Type B pancreatic cell (in vitro differentiated cells): ENCODE measurements at places on chromosomes 4 and X. TPM values are rescaled to one million over a fixed set of nuclear protein-coding genes. Genes with fewer than 3 reads are reported as not detected.
A peak's percentile ranks its signal among the peaks of the same experiment; 100 is the strongest.

The PIM2 gene
- 9.3 and 11.5 TPM in 2 replicates for total RNA-seq

The AWAT1 gene
- not detected in 2 replicates for total RNA-seq

The FRMD7 gene
- 0.14 TPM in 1 of 2 replicates, not detected in the other for total RNA-seq

The AKAP14 gene
- 0.92 TPM in 1 of 2 replicates, not detected in the other for total RNA-seq

The MAML3 gene
- 21.8 and 26.9 TPM in 2 replicates for total RNA-seq

The MAGEC3 gene
- 0.14 TPM in 1 of 2 replicates, not detected in the other for total RNA-seq

DNA sequence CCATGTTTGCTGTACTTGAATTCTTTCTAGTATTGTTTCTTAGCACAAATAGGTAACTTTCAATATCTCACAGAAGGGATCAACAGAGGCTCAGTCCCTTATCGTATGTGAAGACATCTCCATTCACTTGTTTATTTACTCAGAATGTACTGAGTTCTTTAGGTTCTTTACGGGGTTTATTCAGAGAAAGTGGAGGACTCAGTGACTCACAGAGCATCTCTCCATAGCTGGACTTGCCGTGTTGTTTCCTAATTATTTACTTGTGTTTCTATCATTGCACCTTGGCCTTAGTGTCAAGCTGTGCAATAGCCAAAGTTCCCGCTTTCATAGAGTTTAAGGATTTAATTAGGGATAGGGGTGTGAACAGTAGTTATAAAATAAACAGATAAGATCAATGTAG lies 57.1 kb downstream of the RHOH start:
- H3K4me3 ChIP-seq: no peak overlapping the region
- no peak for DNase-seq
- H3K4me1 ChIP-seq: peaks cover 22% of the 10 kb centered on the region
- no peaks in the 10 kb centered on the region for H3K27me3 ChIP-seq

DNA sequence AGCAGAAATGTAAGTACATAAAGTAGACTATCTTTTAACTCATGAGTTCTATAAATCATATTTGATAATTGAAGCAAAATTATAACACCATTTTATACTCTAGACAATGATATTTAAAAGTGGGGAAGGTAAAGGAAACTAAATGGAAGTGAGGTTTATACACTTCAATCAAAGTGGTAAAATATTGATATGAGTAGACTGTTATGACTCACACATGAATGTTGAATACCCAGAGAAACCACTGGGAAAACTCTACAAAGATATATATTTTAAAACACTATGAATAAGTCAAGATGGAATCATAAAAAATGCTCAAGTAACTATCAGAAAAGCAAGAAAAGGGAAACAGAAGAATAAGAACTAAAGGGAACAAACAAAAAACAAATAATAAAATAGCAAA lies 8.4 kb downstream of the VSIG1 start:
- H3K27me3 ChIP-seq: peaks cover 4% of the 10 kb centered on the region
- no peaks in the 10 kb centered on the region for H3K36me3 ChIP-seq
- H3K4me3 ChIP-seq: no peak overlapping the region
- no peak overlapping the region for H3K27ac ChIP-seq

- no peak for DNase-seq
- H3K27me3 ChIP-seq: no peaks in the 10 kb centered on the region
- peaks cover 20% of the 10 kb centered on the region for H3K4me1 ChIP-seq
- H3K27ac ChIP-seq: no peak overlapping the region
- H3K36me3 ChIP-seq: peaks cover 2% of the 10 kb centered on the region
These were observed 177.8 kb downstream of the RASL11B start for GRCh38 chr4:53039741-53040458.

DNA sequence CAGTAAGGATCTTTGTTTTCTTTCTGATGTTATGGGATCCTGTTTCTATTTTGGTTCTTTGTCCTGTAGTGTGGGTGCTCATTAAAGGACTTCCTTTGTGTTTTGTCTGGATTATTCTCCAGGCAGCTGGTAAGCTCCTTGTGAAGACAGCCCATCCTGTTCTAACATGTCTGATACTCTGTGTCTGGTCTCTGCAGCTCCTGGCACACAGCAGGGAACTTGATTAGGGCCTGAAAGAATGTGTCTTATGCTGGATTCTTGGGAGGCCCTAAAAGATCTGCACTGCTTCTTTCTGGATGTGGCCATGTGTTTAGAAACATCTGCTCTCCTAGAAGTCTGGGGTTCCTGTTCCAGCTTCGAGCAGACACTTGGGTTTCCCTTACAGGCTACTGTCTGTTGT lies 38.1 kb upstream of the ATXN3L start:
- H3K27me3 ChIP-seq: no peaks in the 10 kb centered on the region
- no peaks in the 10 kb centered on the region for H3K4me1 ChIP-seq
- DNase-seq: no peak
- H3K27ac ChIP-seq: no peak overlapping the region
- H3K4me3 ChIP-seq: no peak overlapping the region
- H3K36me3 ChIP-seq: no peaks in the 10 kb centered on the region

DNA sequence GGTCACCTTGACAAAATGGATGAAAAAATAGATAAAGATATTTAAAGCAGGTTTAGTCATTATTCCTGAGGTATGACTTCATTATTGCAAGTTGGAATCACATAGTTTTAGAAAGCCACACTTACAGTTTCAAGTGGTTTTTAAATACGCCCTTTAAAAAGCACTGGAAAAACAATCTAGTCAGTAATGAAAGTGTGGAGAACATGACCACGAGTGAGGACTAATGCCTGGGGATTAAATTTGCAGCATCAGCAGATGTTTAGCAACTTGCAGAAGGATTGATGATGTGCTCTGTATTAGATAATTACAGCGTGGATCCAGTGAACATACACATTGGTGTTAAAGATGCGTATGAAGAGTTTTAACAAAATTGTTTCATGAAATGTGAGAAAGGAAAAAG lies 5.9 kb downstream of the SPARCL1 start:
- H3K36me3 ChIP-seq: no peaks in the 10 kb centered on the region
- H3K4me1 ChIP-seq: peaks cover 28% of the 10 kb centered on the region
- H3K27ac ChIP-seq: no peak overlapping the region
- H3K4me3 ChIP-seq: no peak overlapping the region
- DNase-seq: no peak

DNA sequence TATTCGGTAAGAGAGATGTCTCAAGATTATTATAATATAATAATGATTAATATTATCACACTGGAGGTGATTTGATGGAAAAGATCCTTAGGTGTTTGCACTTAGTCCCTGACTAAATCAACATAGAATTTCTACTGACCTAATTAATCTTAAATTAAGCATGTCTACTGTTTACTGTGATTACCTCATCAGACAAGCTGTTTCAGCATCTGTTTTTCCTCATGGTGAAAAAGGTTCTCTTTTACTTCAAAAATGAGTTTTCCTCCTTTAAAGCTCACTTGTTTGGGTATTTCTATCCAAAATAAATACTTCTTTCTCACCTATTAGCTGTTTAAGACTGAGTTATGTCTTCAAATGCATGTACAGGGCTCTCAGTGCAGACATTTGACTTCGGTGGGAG lies 407.8 kb downstream of the NKX6-1 start:
- no peak for DNase-seq
- no peak overlapping the region for H3K4me3 ChIP-seq
- H3K36me3 ChIP-seq: no peaks in the 10 kb centered on the region
- H3K4me1 ChIP-seq: no peaks in the 10 kb centered on the region
- no peaks in the 10 kb centered on the region for H3K27me3 ChIP-seq

GRCh38 chr4:74006009-74006476 lies 7.6 kb upstream of the CXCL5 start:
- no peaks in the 10 kb centered on the region for H3K4me1 ChIP-seq
- DNase-seq: no peak
- H3K4me3 ChIP-seq: no peak overlapping the region
- no peaks in the 10 kb centered on the region for H3K27me3 ChIP-seq
- no peaks in the 10 kb centered on the region for H3K36me3 ChIP-seq

DNA sequence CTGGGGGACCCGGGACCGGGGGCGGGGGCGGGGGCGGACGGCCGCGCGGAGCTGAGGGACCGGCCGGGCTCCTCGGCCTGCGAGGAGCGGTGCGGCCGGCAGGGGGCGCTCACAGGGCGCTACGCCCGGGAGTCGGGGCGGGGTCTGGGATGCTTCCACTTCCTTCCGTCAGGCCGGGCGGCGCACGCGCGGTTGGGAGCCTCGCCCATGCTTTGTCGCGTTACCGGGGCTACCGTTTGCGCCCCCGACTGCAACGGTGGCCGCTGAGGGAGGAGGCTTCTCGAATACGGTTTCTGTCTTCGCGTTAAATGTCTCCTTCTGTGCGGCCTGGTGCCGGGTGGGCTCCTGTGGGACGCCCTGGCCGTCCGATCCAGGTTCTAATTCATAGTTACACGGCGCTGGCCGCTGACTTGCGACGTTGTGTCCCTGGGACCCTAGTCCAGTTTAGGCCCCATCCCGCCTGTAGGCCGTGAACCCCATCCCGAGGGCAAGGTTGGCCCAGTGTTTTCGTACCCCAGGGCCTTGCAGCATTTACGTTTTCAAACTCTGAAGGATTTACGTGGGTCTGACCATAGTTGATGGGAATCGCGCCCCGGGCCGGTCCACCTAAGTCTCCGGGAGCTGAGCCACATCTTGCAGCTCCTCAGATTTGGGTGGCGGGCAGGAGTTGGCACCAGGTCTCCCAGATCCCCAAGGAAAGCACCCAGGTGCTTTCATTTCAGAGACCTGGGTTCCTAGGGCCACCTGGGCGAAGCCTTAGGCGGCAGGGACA lies 549 bp downstream of the MSL3 start:
- no peaks in the 10 kb centered on the region for H3K27me3 ChIP-seq
- peaks cover 5% of the 10 kb centered on the region for H3K4me1 ChIP-seq
- DNase-seq: peak; percentile 89
- H3K27ac ChIP-seq: peak overlapping the region; percentile 99

GRCh38 chrX:19670854-19671620 lies 155.7 kb upstream of the MAP3K15 start:
- H3K27me3 ChIP-seq: no peaks in the 10 kb centered on the region
- no peak overlapping the region for H3K27ac ChIP-seq
- no peak for DNase-seq

- H3K4me1 ChIP-seq: peaks cover 16% of the 10 kb centered on the region
- peak overlapping the region; percentile 83 for H3K27ac ChIP-seq
These were observed 772 bp downstream of the CYP4V2 start for GRCh38 chr4:186192066-186192612.

- DNase-seq: no peak
- no peak overlapping the region for H3K27ac ChIP-seq
- H3K27me3 ChIP-seq: no peaks in the 10 kb centered on the region
- no peaks in the 10 kb centered on the region for H3K4me1 ChIP-seq
These were observed 199.0 kb upstream of the CXXC4 start for GRCh38 chr4:104693601-104694201.

GRCh38 chr4:130722361-130722760 lies 1626.4 kb downstream of the C4orf33 start:
- no peaks in the 10 kb centered on the region for H3K27me3 ChIP-seq
- no peaks in the 10 kb centered on the region for H3K36me3 ChIP-seq
- H3K4me1 ChIP-seq: no peaks in the 10 kb centered on the region
- no peak for DNase-seq
- H3K4me3 ChIP-seq: no peak overlapping the region

DNA sequence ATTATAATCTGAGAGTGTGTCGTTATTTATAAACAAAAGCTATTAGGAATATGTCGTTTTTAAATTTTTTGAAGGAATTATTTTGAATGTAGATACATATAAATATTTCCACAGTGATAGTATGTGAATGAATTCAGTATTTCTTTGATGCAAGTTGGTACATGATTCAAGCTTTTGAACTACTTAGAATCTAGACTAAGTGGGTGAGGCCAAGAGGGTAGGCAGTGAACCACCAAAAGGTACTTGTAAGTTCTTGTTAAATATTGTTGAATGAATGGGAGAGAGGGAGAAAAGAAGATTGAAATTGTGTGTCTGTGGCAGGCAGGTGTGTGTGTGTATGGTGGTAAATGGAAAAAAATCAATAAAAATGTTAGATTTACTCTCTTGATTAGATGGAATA lies 69.6 kb downstream of the ARFIP1 start:
- peaks cover 21% of the 10 kb centered on the region for H3K36me3 ChIP-seq
- peaks cover 15% of the 10 kb centered on the region for H3K4me1 ChIP-seq
- no peaks in the 10 kb centered on the region for H3K27me3 ChIP-seq
- H3K4me3 ChIP-seq: no peak overlapping the region
- H3K27ac ChIP-seq: no peak overlapping the region

DNA sequence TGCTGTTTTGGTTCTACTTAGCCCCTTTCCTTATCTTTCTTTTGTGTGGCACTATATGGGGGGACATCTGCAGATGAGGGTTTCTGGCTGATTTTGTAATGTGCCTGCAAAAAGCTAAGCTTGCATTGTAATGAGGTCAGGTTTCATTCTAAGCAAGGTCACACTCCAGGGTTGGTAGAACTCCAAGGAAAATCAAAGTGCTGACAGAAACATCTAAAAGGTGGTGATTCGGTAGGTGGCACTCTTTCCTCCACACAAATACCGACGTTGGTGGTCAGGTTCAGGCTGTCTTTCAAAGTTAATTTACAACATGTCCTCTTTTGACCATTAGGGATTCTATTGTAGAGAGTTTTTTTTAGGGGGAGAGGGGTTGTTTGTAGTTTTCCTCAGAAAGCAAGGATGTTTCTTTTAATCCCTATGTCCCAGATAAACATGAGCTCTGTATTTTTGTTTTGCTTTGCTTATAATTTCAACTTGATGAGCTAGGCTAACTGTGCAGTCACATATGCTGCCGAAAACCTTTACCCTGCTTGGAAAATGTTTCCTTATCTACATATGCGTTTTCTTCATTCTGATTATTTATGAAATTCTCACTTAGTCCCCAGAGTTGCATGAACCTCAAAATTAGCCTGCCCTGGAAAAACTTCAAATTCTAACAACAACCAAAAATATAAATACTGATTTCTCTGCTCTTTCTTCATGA lies 434.2 kb downstream of the PPARGC1A start:
- H3K27me3 ChIP-seq: no peaks in the 10 kb centered on the region
- H3K4me1 ChIP-seq: peaks cover 9% of the 10 kb centered on the region
- no peaks in the 10 kb centered on the region for H3K36me3 ChIP-seq

DNA sequence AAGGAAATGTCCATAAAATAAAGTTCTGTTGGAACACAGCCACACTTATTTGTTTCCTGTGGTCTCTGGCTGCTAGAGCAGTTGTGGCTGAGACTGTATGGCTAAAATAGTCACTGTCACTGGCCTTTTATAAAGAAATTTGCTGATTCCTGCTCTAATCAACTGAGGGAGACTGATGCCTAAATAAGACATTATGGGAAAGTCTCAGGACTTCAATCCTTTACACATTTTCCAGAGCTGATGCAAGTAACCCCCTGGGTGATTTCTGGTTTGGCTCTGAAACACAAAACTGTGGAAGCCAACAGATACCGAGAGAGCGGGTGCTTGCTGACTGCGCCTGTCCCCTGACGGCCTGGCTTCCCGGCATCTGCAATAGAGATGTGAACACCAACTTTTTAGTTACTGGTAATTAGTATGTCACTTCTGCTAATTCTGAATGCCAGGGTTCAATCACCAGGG lies 64.0 kb downstream of the POLR2B start:
- DNase-seq: no peak
- H3K27ac ChIP-seq: no peak overlapping the region
- no peaks in the 10 kb centered on the region for H3K27me3 ChIP-seq
- peaks cover 5% of the 10 kb centered on the region for H3K36me3 ChIP-seq
- H3K4me3 ChIP-seq: no peak overlapping the region
- H3K4me1 ChIP-seq: peaks cover 44% of the 10 kb centered on the region
